NCI-H460 (cell line): ENCODE measurements at places on chromosomes 1 and 21. TPM values are rescaled to one million over a fixed set of nuclear protein-coding genes. Genes with fewer than 3 reads are reported as not detected.

DNA sequence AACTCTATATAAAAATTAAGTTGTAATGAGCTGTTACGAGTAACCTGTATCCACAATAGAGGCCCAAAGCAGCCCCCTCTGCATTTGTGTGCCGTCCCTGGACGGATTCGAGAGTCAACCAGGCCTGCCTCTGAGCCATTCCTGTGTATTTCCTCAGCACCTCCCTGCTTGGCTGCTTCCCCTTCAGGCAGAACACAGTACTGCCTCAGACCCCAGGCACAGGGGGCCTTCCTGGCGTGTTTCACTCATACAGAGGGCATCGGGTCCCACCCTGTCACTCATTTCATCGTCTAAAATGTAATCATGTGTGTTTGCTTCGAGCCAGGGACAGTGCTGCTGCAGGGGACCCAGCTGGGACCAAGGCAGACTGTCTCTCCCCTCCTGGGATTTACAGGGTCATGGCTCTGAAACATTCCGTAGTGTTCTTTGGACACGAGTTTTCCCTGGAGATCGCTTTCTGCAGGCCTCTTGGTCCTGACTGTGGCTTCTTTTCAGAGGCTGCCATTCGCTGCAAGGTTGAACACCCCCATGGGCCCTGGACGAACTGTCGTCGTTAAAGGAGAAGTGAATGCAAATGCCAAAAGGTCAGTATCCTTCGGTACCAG lies 19.4 kb downstream of the LGALS8 start:
- DNase-seq = no peak

DNA sequence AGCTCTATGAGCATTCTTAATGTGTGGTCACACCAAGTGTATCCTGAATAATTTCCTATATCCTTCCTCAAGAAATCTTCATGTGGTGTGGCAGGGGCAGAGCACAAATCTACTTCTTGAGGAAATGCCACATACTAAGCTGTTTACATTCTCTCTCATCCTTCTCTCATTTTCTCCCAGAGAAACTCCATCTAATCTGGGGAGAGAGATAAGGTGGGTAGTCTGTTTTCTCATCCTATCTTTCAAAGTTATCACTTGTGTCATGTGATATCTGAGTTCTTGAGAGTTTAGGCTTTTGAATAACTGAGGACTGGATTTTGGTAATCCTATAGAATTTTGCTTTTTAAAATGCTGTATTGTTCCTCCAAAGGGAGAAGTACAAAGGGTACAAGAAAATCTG lies 141.9 kb upstream of the LRRC7 start:
- DNase-seq = no peak

DNA sequence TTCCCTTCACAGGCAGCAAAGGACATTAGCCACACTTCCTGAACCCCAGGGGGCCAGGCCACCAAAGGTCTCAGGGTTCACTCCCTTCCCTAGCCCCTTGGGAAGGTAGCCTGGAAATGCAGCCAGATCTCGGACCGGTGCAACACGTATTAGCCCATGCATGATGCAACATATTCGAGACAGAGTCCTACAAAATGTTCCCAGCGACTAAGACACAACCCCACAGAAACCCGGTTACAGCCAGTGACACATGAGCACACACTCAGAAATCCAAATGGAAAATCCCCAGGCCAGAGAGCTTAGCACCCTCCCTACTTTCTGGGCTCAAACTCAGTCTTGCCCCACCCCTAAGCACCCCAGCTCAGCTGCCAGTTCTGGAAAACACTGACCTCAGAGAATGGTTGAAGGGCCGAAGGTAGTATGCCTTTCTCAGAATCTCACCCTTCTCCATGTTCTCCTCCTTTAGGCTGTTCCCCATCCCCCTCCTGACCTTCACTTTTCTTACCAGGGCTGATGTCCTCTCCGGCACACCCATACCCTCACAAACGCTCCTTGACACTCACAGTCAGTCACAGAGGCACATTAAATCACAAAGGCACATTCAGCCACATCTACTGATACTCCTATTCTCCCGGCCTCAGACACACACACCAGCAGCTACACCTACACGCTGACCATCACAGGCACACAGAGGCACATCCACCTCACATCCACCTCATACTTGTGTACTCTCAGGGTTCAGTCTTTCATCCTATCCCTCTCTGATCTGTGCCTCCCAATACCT lies at the start of gene TSPAN1:
TSS of gene TSPAN1 (plus strand) at position 640 of the 784 bp plus-strand sequence. CDS start 6,021 bp downstream, outside the sequence.
- no peak for DNase-seq

DNA sequence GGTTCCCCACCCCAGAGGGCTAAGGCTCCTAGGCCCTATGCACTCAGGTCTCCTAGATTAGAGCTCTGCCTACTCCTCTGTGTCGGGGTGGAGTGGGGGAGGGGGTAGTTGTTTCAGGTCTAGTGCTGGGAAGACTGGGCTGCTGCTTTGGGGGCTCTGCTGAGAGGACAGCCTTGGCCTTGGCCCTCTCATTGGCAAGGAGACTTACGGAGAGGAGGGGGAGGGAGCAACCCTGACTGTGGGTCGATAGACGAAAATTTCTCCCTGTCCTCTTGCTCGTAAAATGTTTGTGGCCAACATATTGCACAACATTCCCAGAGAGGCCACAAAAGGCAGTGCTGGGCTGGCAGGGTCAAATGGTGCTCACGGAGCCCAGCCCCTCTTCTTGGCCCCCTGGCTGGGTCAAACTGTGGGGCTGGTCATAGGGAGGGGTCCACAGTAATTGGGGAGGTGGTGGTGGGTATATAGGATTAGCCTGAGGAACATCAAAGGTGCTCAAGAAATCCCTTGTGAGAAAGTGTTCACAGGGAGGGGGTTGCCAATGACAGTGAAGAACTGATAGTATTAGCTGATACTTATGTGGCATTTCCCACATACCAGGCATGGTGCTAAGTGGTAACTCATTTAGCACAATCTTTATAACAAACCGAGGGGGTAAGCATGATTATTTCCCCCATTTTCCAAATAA lies 8.5 kb upstream of the DMBX1 start:
- DNase-seq = no peak

DNA sequence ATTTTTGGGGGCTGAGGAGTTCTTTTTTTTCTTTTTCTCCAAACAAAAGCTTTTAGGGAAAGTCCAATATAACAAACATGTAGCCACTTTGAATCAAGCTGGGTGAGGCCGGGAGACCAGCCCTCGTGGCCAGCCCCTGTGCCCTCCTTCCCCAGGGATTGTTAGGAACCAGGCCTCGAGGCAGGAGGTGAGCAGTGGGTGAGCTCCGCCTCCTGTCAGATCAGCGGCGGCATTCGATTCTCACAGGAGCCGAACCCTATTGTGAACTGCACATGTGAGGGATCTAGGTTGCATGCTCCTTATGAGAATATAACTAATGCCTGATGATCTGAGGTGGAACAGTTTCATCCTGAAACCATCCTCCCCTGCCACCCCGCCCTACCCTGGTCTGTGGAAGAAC lies 41.8 kb upstream of the TTC22 start:
- DNase-seq = no peak

DNA sequence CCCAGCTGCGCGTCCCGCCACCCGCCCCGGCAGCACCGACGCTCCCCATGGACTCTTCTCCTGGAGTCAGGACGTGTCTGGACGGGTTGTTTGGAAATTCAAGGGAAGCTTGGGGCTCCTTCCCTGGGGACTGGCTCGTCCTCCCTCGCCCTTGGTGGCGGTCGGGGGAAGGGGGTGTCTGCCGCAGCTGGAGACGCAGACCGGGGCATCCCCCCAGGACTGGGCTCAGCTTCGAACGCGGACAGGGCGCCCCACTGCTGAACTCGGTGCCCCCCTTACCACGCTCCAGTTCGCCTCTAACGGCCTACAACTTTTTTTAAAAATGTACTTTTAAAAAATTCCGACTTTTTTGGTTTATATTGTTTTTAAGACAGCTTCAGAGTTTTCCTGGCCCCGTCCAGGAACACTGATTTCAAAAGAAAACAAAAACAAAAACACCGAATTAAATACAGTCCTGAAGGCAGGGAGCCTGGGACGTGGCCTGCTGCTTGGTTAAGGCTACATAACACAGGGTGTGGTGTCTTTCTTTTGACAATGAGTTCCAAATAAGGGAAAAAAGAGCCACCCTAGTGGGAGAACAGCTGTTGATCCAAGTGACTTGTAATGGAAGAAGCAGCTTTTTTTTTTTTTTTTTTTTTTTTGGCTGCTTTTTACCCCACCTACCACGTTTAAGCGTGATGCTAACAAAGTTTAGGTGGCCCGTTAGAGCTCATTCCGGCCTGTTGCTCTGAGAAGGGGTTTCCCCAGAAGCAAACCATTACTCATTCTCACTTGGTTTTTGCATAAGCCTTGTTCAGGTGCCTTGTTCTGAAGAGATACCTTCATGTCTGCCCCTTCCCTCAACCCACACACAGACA lies 862 bp upstream of the DIPK1A start:
- DNase-seq = no peak

DNA sequence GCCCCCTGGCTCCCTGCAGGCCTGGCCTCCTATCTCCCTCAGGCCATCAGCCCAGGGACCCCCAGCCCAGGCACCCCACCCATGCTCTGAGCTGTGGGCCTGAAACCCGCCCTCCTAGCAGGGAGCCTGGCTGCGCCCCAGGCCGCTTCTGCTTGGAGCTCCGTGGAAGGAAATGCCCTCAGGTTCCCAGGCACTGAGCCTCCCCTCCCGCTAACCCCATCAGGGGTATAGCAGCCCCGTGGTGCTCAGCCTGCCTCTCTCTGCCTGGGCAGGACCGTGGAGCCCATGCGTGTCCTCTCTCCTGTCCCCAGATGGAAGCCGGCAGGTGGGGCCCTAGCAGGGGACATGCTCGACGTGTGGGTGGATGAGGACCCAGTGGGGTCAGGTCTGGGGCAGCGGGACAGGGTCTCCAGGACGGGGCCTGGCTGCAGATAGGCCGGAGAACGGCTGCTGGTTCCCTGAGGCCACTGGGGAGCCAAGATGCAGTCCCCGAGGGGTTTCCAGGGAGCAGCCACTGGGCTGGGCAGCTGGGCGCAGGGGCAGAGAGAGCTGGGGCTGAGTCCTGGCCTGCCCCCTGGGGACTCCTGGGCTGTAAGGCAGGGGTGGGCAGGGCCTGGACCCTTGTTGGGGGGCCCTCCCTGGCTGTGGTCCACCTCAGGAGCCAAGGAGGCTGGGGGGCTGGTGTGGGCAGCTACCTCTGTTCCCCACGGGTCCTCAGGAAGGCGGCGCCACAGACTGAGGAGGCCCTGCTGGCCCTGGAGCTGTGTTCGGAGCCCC lies 75.5 kb downstream of the MORN1 start:
- DNase-seq = no peak

GRCh38 chr1:172941471-172941870 lies 109.3 kb downstream of the TNFSF18 start:
- DNase-seq = no peak

DNA sequence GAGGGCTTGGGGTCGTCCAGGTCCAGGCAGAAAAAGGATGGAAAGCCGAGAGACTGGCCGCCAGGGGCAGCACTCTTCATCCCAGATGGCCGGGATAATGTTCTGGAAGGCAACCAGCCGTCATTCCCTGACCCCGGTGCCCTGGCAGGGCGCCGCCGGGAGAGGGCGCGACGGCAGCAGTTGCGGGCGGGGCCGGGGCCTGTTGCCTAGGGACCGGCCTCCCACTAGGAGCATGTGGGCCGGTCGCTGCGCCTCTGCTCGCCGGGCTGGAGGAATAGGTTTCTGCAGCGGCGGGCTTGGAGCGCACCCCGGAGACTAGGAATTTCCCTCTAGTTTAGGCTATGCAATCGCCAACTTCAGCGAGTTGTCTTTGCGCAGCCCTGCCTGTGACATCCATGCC lies 11.0 kb downstream of the DMRTB1 start:
- DNase-seq = no peak

GRCh38 chr1:61875198-61875597 lies 132.9 kb downstream of the PATJ start:
- DNase-seq = no peak

GRCh38 chr1:20100632-20101355 lies 18.5 kb downstream of the PLA2G2D start:
- DNase-seq = peak; percentile 18

Gene UBASH3A
- not detected in 2 replicates for total RNA-seq

DNA sequence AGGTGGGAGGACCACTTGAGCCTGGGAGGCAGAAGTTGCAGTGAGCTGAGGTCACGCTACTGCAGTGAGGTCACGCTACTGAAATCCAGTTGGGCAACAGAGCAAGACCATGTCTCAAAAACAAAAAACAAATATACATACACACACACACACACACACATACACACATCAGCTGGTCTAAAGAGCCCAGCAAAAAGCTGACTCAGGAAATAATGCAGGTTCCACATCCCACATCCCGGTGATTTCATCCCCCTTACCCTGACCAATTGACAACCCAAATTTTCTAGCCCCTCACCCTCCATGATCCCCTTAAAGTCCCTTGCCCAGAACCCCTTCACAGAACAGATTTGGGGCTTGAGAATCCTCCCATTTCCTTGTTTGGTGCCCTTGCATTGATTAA lies 11.9 kb upstream of the CFHR4 start:
- DNase-seq = no peak

DNA sequence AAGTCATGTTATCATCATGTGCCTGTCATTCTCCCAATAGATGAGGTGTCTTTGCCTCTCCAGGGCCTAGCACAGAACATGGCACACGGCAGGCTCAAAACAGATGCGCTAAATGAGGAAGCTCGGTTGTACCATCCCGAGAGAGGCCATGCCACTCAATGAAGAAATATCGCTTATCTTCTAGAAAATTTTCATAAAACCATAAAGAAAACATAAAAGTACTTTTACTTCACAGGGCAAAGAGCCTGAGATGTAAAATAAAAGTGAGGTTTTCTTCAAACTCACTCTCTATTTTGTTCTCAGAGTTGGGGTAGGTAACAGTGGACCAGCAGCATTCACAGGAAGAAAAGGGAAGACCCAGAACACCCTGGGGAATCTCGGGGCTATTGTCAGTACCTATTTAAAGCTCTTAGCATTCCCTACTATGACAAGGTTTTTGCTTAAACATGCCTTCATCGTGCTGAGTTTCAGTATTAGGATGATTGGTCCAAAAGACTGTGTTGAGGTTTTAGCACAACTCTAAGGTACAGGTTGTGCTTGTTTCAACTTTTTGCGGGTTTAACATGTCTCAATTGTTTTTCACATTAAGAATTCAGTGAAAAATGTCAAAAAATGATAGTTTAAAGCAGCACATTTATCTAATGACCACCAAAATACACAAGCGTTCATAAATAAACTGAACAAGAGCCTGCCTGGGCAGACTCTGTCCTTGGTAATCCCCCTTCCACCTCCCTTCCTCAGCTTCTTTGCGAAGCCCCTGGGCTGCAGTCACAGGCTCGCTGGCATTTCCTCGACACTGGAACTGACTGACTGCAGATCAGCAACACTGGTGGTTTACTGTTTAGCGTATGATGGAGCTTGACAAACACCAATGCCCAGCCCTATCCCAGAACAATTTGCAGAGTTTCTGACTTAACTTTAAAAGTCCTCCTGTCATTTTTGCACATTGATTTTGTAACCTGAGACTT lies 55.6 kb downstream of the COQ8A start:
- no peak for DNase-seq
